ENCODE measurements at places on chromosomes 5 and 9. TPM values are rescaled to one million over a fixed set of nuclear protein-coding genes. Genes with fewer than 3 reads are reported as not detected.
A peak's percentile ranks its signal among the peaks of the same experiment; 100 is the strongest.

- no peak for DNase-seq
Observed at GRCh38 chr5:18876565-18876964, 1111.4 kb downstream of the CDH18 start.

- DNase-seq, result no peak
Observed at GRCh38 chr5:153714798-153715197, 224.3 kb downstream of the GRIA1 start.

DNA sequence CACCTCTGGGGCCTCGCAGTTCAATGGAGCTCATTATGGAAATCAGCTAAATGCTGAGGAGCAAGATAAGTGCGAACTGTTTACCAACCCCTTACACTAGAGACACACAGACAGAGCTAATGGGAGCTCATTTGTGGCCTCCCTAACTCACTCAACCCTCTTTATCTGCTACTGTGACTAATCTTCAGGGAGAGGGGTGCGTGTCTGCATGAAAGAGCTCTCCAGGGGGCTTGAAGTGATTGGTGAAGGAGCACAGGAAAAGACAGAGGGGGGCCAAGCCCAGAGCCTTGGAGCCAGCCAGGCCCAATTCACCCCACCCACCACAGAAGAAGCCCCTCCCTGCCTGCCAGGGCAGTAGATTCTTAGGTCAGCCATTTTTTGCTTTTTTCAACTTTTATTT is 466.8 kb upstream of the BRINP1 start:
- no peak for DNase-seq

DNA sequence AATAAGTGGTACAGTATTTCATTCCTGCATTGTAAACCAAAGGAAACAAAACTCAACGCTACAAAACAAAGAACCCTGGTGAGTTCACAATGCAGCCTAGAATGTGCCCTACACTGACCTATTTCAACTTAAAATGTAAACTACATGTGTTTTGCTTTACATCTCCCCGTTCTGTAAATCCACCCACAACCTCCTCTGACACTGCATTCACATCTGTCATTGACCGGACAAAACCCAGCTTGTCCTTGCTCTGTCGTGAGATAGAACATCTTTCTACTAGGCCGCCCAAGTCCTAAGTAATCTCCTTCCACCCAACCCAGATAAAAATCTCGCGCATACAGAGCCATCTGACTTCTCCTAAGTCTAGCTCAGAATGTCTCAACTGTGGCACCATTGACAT is 6.1 kb upstream of the VLDLR start:
- DNase-seq, result no peak

- DNase-seq, result no peak
Observed at GRCh38 chr5:148385094-148385493, 1.3 kb downstream of the FBXO38 start.

Gene ZBED3
- 0.63 TPM for total RNA-seq

Gene C5orf52
- total RNA-seq, result not detected

GRCh38 chr9:134656334-134657006 is 14.9 kb downstream of the COL5A1 start:
- no peak for DNase-seq

Gene MSH3
- total RNA-seq, result 17.4 TPM

GRCh38 chr9:35914301-35914807 is 5.1 kb downstream of the SPAAR start:
- peak; percentile 2 for DNase-seq

DNA sequence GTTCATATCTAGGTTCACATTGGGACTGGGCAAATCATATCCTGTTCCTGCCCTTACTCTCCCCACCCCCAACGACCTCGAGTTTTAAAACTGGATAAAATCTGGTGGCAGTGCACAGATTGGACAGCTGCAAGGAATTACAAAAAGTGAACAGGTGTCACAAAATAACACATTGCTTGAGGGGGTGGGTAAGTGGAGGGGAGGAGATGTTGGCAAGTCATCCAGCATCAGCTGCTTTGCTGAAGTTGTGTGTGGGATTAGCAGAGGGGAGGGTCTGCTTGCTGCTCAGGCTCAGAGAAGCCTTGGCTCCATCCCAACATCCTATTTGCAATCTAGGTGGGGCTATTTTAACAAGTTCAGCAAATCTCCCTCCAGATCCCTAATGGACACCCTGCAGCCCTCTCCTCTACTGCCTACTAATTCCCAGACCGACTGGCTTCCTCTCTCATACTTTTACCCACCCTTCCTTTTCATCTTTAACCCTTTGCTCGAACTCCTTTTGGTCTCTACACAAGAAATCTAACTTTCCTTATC is 39.8 kb upstream of the SLC24A2 start:
- no peak for DNase-seq

DNA sequence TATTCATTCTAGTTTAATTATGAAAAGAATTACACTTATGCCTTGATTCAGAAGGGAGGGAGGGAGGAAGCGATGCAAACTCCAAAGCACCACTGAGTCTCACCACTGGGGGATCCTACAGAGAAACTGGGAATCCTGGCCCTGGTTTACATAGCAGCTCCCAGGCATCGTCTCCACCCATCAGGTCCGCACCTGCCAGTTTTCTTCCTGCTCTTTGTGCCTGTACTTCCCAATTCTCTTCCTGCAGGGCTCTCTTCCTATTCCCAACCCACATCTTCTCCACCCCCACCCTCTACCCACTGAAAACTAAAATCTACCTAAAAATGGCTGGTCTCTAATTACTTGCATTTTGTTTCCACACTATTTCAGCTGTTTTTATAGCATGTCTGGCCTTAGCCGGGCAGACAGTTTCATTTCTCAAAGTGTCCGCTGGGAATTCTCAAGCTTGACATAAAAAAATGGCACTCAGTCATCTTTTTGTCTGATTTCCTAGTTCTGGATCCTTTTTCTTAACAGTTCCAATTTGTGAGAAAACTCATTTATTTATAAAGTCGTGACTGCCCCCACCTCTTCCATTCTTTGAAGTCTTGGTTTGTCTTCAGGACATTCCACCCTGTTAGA is 1.6 kb upstream of the TNIP1 start:
- peak; percentile 29 for DNase-seq

- peak; percentile 90 for DNase-seq
Observed at GRCh38 chr9:109817846-109818472, 38.0 kb downstream of the PALM2AKAP2 start.

Gene WNT8A
- not detected for total RNA-seq

DNA sequence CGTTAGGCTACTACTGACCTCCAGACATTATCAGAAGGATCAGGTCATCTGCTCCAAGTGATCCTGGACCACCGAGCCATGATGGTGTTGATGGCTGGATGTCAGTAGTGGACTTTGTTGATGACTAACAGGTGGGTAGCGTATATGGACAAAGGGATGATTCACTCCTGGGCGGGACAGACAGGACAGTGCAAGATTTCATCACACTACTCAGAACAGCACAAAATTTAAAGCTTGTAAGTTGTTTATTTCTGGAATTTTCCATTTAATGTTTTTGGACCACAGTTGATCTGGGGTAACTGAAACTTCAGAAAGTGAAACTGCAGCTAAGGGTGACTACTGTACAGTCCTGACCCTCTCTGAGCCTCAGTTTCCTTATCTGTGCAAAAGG is 12.7 kb downstream of the PDGFRB start:
- no peak for DNase-seq

GRCh38 chr5:56829137-56829908 is 14.0 kb downstream of the MAP3K1 start:
- DNase-seq, result no peak

GRCh38 chr5:40736103-40736875 is 19.5 kb downstream of the TTC33 start:
- DNase-seq, result peak; percentile 82

GRCh38 chr5:123036391-123037103 is at the start of gene PPIC:
Gene PPIC (minus strand): TSS chr5:123036725. CDS start chr5:123036625, 100 bp downstream.
- peak; percentile 75 for DNase-seq

DNA sequence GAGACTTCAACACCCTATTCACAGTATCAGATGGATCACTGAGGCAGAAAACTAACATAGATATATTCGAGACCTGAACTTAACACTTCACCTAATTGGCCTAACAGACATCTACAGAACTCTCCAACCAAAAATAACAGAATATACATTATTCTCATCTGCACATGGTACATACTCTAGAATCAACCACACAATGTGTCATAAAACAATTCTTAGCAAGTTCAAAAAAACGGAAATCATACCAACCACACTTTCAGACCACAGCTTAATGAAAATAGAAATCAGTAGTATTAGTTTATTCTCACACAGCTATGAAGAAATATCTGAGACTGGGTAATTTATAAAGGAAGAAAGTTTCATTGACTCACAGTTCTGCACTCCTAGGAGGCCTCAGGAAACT is 387.9 kb downstream of the DEPDC1B start:
- no peak for DNase-seq

GRCh38 chr5:78339617-78340436 is 20.6 kb upstream of the SCAMP1 start:
- DNase-seq, result no peak

DNA sequence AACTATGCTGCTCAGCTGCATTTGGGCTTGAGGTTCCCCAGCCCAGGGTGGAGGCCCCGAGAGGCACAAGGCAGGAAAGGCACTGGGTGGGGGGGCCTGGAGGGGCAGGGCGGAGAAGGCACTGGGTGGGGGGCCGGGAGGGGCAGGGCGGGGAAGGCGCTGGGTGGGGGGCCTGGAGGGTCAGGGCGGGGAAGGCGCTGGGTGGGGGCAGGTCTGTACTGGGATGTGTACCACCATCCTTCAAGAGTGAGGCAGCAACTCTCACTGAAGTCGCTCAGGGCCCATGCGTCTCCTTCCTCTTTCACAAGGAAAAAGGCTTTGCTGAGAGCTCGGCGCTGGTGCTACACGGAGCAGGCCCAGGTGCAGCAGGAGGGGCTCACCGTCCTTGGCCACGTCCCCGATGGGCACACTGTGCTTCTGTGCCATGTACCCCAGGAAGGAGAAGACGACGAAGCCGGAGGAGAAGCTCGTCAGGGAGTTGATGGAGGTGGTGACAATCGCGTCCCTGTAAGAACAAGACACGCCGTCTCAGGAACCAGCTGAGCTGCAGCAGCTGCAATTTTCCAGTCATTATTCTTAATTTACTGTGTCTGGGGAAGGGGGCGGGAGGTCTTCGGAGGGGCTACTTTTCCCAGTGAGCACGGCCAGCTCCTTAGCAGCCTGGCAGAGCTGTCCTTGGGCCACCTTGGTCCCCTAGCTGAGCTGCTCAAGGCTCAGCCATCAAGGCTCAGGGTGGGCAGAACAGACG is 30.8 kb downstream of the SLC6A3 start:
- no peak for DNase-seq

DNA sequence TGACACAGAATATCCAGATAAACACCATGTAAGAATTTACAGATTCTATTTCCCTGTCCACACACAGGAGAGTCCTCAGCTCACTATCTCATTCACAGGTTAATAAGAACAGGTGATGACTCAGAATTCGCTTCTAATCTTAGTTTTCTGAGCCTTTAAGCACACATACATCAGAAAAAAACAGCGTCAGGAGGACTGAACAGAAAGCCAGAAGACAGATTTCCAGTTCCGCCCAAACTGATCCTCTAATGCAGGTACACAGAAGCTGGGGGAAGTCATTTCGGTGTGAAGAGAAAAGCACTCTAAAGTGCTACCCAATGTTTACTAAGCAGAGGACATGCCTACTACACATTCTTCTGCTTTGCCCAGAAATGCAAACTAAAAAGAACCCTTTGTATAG is 1.6 kb downstream of the CEMIP2 start:
- no peak for DNase-seq

- DNase-seq, result no peak
Observed at GRCh38 chr9:114774524-114774923, 31.3 kb downstream of the TNFSF15 start.

Gene POLR3G
- 60.5 TPM for total RNA-seq

DNA sequence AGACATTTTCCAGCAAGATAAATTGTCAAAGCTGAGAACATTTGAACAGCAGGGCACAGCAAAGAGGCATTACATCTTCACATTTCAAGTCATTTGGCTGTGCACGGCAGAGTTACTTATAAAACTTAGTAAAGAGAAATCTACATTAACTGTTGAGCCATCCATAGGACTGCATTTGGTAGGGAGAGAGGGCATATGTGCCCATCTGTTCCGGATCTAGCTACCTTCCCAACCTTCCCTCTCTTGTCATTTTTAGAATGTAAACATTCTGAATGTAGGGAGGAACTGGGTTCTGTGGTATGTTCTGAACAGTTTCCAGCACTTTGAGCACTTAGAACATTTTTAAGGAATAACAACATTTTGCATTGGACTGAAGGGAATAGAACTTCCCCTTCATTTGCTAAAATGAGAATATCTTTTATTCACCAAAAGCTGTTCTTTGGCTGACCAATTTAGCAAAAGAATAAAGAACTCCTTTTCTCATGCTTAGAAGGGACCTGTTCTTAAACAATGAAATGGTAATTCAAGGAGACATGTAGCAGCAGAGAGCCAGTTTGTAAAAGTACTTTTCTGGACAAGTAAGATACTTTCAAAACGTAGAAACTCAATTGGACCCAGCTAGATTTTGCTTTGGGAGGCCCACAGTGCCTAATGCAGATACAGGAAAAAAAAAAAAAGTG is 104.4 kb downstream of the CETN3 start:
- DNase-seq, result no peak

Gene MARVELD2
- not detected for total RNA-seq

All from SK-MEL-5 (cell line).